Bronchial epithelial cell (primary cell): ENCODE measurements at places on chromosomes 6 and 20.

GRCh38 chr6:55825402-55826051 is 49.9 kb downstream of the BMP5 start:
- peak; percentile 91 for DNase-seq

- DNase-seq = no peak
These were observed 177.0 kb downstream of the ARID1B start for GRCh38 chr6:156954191-156954590.

DNA sequence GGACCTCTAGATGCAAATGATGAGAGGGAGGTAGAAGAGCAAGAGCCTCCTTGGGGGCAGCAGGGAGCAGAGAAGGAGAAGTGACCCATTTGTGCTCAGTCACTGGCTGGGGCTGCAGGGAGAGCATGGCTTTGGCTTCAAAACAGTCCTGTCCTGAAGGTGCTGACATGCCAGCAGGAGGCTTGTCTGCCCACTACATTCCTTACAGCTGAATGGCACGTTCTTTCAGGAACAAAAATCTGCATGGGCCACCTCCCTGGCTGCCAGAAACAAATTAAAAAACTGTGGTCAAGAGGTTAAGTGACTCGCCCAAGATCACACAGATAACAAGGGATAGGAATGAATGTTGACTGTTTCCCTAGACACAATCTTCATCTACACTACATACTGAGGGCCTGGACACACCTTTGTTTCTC is 188.8 kb downstream of the HIVEP2 start:
- peak; percentile 47 for DNase-seq

- no peak for DNase-seq
These were observed 82.4 kb downstream of the MAP3K4 start for GRCh38 chr6:161073930-161074329.

GRCh38 chr6:53725791-53726575 is 60.4 kb upstream of the KLHL31 start:
- peak; percentile 50 for DNase-seq

- no peak for DNase-seq
These were observed 371.9 kb downstream of the ZFAND3 start for GRCh38 chr6:38191418-38191817.

DNA sequence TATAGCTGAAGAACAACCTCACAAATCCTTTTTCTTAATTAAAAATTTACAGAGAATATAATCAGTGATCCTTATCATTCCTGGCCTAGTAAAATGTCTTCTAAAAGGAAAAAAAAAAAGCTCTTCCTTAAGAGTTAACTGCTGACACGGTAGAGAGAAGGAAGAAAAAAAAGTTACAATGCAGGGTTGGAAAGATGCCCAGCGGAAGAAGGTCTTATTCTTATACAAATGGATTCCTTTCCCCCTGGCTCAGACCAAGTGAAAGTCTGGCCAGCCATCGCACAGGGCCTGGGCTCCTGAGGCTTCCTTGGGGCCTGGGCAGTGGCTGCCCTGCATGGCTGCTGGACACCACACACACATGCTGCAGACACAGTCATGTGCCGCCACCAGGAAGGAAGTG is 688.6 kb downstream of the TENT5A start:
- no peak for DNase-seq

- DNase-seq = no peak
These were observed 49.9 kb upstream of the MAFB start for GRCh38 chr20:40738976-40739375.

DNA sequence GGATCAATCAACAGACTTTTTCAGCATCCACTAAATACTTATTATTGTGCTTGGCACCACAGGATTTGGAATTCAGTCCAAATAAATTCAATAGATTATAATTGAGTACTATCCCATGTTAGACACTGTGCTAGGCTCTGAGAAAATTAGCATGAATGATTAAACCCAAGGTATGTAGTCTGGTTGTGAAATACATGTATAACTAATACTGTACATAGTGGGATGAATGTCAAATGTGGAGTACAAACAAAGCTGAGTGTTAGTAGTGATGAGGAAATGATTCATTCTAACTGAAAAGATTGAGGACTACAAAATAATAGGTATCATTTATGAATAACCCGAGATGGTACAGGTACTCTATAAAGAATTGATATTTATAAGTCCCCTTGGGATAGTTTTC is 111.9 kb upstream of the FLRT3 start:
- DNase-seq = peak; percentile 95

- no peak for DNase-seq
These were observed 22.2 kb downstream of the PSMG4 start for GRCh38 chr6:3280866-3281465.

DNA sequence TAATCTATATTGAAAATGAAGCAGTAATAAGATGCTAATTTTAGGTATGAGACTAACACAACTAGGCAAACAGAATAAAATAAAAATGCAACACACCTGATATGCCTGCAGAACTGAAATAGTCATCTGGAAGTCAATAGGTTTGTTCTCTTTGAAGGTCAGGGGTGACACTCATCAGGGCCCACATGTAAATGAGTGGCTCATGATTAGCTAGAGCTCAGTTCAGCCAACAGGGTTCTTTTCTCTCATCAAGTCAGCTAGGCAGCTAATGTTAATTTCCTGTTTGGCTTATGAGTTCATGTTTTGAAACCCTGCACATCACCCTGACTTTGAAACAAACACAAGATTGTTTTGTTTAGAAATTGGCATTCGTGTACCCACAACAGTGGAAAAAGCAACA is 23.8 kb downstream of the SMLR1 start:
- DNase-seq = no peak

- DNase-seq = no peak
These were observed 196.5 kb downstream of the GMPR start for GRCh38 chr6:16434885-16435284.

GRCh38 chr6:43775535-43775885 is 5.5 kb downstream of the VEGFA start:
- DNase-seq = no peak

- DNase-seq = no peak
These were observed 118.4 kb downstream of the MYLK4 start for GRCh38 chr6:2632368-2632767.

GRCh38 chr6:110089323-110089722 is 90.1 kb downstream of the WASF1 start:
- DNase-seq = no peak
